ENCODE measurements at places on chromosomes 11 and 22.

DNA sequence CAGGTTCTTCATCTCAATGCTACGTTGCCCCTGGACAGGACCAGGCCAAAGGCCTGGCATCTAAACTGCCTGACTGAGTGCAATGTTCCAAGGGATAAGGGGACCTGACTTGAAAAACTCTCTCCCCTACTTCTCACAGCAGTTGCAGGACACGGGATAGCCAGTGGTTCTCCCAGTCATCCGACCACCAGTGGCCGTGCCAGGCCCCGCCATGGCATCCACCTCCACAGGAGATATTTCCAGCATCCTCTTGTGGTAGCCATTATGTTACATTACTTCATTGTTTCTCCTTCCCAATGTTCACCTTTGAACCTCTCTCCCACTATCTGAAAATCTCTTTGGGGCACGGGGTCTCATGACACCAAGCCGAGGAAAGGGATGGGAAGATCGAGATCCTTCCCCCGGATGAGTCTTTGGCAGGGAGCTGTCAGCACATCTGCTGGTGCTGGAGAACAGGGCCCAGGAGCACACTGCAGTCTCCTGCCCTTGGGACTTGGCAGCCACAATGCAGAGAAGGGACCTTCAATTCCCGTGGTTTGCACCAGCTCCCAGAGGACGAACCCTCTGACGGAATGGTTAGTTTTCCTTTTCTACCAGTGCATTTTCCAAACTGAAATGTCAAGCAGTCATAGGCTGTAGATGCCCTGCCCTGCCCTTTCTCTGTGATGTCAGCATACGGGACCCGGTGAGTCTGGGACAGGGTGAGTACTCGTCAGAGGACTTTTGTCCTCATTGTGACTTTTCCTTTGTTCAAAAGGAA lies 121.2 kb downstream of the ETS1 start:
- DNase-seq, result no peak

GRCh38 chr22:17013396-17014100 lies 5.5 kb upstream of the GAB4 start:
- no peak for DNase-seq

- DNase-seq, result no peak
Measured at GRCh38 chr11:36333897-36334296, 37.8 kb downstream of the PRR5L start.

GRCh38 chr11:97237151-97237550 lies 847.3 kb downstream of the JRKL start:
- no peak for DNase-seq

GRCh38 chr11:128595221-128595620 lies 7.9 kb upstream of the ETS1 start:
- DNase-seq, result no peak

DNA sequence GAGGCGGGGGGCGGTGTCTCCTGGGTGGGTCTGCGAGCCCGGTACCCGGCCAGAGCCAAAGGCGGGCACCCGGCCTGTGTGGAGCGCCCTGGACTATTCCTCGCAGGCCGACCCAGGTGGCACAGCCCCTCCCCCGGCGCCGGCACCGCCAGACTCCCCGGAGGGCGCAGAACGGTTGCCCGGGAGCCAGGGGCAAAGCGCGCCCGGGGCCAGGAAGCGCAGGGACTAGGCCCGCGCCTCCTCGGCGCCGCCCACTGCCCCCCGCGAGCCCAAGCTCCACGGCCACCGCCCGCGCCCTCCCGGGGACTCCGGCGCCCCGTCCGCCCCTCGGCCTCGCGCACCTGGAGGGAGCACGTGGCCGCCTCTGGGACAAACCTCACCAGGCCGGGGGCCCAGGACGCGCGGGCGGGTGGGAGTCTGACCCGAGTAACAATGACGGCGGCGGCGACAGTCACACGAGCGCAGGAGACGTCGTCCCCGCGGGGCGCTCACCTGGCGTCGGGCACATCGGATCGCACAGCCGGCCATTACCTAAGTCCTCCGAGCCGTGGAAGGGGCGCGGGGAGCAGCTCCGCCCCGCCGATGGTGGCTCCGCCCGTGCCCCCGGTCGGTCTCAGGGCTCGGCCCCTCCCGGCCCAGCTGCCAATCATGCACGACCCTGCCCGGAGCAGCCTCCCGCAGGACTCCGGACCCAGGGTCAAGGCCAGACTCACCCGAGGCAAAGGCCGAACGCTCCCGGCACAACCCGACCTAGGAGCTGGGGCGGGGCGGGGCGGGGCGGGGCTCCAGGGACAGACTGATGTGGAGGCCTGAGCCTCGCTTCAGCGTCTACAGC lies 7.4 kb downstream of the PLXNB2 start:
- DNase-seq, result no peak

DNA sequence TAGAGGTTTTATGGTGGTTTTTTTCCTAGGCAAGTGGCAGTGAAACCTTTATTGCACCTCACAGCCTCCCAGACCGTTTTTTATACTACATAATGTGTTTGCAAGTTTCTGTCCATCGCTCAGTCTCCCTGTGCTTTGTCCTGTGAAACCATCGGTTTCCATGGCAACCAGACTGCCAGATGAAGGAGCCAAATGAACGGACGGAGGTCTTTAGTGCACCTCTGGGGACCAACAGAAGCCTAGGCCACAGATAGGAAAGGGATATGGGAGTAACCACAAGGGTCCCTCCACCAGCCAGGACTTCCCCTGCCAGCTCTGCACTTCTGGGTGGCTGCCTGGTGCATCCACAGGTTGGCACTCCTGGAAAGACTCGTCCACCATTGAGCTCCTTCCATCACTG lies 165.0 kb downstream of the CHST1 start:
- DNase-seq, result no peak

GRCh38 chr11:70525006-70525405 lies 126.7 kb downstream of the CTTN start:
- DNase-seq, result no peak

DNA sequence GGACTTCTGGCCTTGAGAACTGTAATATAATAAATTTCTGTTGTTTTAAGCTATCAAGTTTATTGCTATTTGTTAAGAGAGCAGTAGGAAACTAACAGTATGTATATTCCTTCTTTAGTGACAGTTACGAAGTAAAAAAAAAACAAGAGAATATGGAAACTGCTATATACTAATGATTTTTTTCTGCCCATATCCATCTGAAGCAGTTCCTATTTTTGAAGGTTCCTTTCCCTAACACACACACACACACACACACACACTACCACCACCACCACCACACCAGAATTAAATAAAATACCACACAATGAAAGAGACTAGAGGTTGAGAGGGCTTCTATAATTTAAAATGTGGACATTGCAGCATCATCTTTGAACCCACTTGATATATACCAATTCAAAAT lies 44.4 kb upstream of the CARD18 start:
- DNase-seq, result no peak

DNA sequence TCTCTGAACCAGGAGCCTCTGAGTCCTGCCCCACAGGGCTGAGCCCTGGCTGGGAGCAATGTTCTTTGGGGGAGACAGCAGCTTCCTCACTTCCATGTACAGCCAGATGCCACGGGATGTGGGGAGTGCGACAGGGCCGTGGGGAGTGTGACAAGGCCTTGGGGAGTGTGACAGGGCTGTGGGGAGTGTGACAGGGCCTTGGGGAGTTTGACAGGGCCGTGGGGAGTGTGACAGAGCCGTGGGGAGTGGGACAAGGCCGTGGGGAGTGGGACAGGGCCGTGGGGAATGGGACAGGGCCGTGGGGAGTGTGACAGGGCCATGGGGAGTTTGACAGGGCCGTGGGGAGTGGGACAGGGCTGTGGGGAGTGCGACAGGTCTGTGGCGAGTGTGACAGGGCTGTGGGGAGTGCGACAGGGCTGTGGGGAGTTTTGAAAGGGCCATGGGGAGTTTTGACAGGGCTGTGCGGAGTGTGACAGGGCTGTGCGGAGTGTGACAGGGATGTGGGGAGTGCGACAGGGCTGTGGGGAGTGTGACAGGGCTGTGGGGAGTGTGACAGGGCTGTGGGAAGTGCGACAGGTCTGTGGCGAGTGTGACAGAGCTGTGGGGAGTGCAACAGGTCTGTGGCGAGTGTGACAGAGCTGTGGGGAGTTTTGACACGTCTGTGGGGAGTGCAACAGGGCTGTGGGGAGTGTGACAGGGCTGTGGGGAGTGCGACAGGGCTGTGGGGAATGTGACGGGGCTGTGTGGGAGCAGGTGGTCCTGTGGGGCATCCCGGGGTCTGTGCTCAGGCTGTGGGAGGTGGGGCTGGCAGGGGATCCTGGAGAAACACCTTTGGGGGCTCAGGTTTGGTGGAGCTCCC lies 6.6 kb upstream of the KRTAP5-6 start:
- DNase-seq, result no peak

DNA sequence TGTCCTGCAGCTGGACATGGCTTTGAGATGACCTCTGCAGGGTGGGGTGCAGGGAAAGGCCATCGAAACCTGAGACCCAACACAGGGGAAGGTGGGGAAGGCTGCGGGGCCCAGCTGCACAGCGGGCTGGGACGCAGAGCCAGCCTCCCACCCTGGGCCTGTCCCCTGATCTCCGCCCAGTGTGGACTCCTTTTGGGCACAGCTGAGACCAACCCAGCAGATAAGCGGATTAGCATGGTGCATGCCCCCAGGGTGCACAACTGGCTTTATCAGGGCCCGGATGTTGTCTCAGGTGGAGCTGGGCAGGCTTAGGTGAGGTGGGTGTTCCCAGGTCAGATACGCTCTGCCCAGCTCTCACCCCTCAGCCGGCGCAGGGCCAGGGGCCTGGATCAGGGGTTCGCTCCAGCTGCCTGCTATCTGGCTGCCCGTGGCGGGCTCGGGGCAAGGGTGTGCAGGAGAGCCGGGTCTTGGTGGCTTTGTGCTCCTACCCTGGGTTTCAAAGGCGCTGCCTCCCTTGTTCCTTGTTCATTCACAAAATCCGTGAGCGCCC lies 28.1 kb upstream of the MUC5AC start:
- no peak for DNase-seq

- no peak for DNase-seq
Measured at GRCh38 chr11:36214976-36215692, 74.1 kb downstream of the COMMD9 start.

- DNase-seq, result no peak
Measured at GRCh38 chr11:69230856-69231425, 63.0 kb upstream of the MYEOV start.

GRCh38 chr22:39722032-39722325 lies 151.4 kb downstream of the CACNA1I start:
- DNase-seq, result no peak

DNA sequence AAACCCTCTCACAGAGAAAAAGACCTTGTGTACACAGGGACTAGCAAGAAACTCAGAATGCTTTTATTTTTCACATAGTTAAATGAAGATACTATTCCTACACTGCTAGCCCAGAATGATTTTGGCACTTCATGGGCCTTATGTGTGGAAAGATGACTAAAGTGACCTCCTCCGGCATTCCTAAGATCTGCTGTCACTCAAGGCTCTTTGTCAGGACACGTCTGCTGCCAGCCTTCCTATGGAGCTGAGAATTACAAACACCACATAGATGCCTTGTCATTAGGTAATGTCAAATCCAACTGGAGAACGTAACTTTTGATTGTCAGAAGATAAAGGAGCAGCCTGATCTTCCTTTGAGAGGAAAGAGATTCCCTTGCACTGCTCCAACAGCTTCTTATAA lies 249.1 kb downstream of the FAT3 start:
- DNase-seq, result no peak

GRCh38 chr22:27270818-27271510 lies 530.6 kb downstream of the MN1 start:
- DNase-seq, result no peak

GRCh38 chr11:59138643-59139042 lies 4.0 kb upstream of the FAM111A start:
- DNase-seq, result no peak

GRCh38 chr11:105763594-105763993 lies 153.7 kb downstream of the GRIA4 start:
- no peak for DNase-seq

- DNase-seq, result no peak
Measured at GRCh38 chr11:10377183-10377582, 72.3 kb downstream of the ADM start.

DNA sequence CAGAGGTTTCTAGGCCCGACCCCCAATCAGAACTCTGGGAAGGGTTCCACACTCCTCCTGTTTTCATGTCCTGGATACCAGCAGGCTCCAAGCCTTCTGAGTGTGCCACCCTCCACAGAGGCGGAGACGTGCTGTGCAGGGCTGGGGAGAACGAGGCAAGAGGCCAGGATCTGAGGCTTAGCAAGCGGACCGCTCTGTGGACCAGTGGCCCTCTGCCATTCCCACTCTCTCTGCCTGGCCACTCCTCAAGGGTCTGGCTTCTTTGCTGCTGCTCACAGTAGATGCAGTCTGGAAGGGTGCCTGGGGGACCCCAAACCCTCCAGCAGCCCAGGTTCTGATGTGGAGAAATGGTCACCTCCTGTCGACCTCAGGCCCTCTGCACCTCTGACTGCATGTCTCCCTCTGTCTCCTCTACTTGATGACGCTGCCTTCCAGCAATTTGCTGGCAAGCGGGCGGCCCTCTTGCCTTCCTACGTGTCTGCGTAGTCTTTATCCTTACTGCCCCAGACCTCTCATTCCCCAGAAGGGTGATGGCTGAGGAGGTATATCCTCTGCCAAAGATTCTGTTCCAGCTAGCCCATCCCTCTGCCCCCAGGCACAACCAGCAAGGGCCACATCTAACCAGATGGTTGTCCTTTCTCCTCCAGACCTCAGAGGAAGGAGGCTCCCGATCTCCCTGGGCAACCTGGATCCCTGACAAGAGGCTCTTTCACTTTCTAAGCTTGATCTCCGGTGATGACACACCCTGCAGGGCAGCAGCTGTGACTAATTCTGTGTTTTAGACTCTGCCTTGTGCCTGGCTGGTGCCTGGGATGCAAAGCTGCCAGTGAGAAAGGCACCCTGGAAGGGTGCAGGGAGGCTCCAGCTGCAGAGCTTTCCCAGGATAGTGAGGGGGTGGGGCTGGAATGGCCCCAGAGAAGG lies 87.3 kb downstream of the NAT10 start:
- DNase-seq, result no peak

- DNase-seq, result no peak
Measured at GRCh38 chr11:74490941-74491340, 2.6 kb downstream of the LIPT2 start.

DNA sequence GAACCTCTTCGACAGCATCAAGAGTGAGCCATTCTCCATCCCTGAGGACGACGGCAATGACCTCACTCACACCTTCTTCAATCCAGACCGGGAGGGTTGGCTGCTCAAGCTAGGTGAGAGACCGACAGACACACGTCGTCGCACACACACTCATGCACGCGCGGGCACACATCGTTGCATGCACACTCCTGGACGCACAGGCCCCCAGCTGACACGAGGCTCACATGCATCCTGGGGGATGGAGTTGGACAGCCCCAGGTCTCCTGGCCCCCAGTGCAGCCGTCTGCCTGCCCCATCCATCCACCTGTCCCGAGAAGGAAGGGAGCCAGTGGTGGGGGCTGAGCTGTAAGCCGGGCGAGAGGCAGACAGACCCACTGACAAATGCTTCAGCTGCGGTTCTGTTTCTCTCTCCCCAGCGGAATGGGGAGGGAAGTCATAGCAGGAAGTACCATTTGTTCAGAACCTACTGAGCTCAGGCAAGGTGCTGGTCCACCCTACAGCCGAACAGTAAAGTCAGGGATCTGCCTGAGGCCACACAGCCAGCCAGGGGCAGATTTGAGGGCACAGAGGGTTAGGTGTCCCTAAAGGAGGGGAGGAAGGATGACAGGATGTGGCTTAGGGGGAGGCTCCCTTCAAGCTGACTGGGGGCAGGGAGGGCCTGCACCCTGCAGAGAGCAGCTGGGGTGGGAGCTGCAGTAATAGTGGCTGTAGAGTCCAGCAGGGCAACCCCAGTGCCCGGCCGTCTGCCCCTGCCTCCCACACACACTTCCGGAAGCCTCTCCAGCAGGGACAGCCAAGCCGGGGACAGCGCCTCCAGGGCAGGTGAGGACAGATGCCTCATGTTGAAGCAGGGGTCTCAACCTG lies 27.1 kb downstream of the CYTH4 start:
- peak; percentile 17 for DNase-seq

All from T-helper 9 cell (primary cell).